ENCODE measurements at places on chromosomes 6 and 20.

DNA sequence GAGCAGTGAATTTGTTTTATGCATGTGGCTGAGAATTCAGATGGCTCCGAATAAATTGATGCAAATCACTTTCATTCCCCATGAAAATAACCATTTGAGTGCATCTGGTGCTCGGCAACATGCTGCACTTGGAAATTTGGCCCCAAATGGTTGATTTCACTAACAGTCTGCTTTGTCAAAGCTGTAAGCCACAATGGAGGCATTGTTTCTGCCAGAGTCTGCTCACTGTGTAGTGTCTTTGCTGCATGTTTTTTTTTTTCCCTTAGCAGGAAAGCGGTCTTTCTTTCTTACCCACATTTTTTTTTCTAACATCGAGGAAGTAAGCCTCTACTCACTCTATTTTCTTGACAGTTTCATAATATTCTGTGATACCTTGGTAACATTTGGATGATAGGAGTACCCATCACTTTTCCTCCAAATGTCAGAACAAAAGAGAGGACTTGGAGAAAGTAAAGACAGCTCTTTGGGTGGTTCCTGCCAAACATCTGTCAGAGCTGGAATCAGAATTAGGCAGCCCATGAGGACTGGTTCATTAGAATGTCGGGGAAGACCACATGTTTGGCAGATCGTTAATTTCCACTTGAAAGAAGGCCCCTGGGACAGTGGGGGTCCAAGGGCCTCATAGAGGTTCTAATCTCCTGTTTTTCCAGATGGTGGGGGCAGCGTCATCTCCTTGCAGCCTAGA, 149.5 kb downstream of the DOK5 start:
- DNase-seq: no peak

DNA sequence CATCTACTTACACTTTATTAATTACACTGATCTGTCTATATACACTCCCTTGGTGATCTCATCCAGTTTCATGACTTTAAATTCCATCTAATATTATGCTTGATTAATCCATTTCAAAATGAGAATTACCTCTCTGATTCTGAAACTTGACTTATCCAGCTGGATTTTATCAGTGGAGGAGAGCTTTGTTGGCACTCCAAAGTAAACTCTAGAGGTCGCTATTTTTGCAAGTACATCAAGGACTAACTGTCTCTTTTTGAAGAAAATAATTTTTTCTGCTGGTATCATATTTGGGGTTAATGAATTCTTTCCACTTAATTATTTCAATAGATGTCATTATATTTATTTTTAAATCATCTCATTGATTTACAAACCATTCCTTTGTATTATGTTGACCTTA, 630.3 kb upstream of the MAN1A1 start:
- no peak for DNase-seq

- DNase-seq: no peak
Observed at GRCh38 chr20:53124803-53125202, 152.6 kb downstream of the TSHZ2 start.

- DNase-seq: no peak
Observed at GRCh38 chr6:119250036-119250435, 99.5 kb downstream of the MAN1A1 start.

GRCh38 chr6:12165722-12166280, 124.4 kb upstream of the EDN1 start:
- no peak for DNase-seq

GRCh38 chr6:25219917-25220278, 59.3 kb upstream of the CARMIL1 start:
- DNase-seq: no peak

DNA sequence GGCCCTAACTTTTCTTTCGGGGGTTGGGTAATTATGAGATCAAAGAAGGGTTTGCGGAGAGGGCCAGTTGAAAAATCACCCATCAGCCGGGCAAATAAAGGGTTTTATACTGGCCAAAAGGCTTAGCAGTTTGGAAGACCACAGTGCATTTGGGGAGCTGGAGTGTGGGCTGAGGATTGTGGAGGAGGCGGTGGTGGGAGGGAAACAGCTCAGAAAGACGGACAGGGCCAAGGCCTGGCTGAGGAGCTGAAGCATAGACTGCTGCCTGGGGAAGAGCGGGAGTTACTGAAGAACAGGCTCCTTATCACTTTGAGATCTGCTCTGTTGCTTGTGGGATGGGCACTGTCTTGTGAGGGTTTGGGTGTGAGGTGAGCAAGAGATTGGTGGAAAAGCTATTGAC, 144.2 kb downstream of the CARMIL1 start:
- DNase-seq: no peak

DNA sequence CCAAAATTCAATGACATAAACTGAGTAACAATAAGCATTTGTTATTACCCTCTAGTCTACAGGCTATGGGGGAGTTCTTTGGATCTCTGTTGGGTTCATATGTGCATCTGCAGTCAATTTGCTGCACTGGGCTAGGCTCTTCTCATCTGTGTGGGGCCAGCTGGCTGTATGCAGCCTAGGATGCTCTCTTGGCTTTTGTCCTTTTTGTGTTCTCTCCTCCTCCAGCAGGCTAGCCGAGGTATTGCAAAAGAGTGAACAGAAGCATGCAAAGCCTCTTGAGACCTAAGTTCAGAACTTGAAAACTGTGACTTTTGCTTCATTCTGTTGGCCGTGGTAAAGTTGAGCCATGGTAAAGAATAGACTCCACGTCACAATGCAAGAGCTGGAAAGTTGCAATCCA, 62.8 kb upstream of the FOXO3 start:
- DNase-seq: no peak

DNA sequence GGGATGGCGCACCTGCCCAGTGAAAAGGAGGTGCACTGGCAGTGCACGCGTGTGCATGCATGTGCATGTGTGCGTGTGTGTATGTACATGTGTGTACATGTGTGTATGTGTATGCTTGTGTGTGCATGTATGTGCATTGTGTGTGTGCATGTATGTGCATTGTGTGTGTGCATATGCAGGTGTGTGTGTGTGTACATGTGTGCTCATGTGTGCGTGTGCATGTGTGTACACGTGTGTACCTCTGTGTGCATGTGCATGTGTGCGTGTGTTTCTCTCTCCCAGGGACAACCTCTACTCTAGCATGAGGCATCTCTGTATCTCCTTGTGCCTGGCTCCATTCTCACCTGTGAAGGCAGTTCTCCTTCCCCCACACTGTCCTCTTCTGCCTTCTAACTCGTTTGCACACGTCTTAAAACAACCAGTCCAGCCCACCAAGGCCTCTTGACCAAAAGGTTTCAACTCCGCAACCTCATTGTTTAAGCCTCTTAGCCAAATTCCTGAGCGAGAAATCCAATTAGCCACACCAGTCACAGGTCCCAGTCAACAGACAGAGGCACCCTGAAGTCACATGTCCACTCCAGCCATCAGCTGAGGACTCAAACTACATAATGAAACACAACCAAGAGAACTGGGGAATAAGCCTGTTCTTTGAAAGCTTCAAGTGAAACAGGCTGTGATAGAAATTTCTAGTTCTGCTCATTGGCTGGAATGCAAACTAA, 103.5 kb upstream of the PTPRT start:
- DNase-seq: no peak

- no peak for DNase-seq
Observed at GRCh38 chr6:39998126-39998525, 63.9 kb upstream of the MOCS1 start.

DNA sequence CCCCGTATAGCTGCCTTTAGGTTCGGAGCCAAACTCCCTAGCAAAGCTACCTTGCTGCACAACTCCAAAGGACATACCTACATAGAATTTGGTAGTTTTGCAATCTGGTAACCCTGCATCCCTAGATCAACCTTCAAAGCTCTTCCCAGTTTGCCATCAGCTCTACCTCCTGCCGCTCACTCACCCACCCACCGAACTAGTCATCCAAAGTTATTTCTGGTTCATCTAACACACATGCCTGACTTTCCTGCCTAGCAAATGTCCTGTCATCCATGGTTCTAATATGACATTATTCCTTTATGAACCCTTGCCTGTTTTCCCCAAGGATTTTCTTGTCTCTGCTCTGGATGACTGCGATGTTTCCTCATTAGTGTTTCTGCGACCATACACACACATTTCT, 21.6 kb downstream of the SPAG4 start:
- no peak for DNase-seq

- no peak for DNase-seq
Observed at GRCh38 chr20:41992481-41992880, 374.3 kb upstream of the CHD6 start.

GRCh38 chr6:152270301-152270925, 366.7 kb downstream of the SYNE1 start:
- DNase-seq: no peak

GRCh38 chr6:167462514-167463312, 137.8 kb downstream of the TTLL2 start:
- no peak for DNase-seq

DNA sequence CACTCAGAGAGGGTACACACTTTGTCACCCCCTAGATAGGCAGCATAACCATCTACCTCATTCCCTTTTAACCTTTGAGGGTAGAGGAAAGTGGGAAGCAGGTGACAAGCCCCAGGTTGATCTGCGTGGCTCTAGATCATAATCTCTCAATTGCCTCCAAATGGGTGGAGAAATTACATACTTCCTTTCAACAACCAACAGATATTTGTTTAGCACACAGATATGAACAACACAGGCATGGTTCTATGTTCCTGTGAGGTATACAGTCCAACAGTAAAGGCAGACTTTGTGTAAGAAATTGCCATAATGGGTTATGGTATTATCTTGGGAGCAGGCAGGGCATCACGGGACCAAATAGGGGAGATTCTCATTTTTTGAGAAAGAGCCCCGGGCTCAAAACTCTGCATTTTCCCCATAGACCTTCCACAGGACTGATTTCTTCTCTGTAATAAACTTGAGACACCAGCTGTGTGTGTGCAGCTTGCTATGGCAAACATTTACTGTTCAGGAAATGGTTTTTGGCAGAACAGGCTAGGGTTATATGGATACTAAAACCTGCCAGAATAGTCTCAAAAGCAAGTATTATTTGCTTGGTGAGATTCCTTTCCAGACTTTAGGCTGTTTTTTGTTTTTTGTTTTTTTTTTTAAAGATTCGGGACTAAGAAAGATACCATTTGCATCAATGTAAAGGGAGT, 126.2 kb downstream of the CD164 start:
- DNase-seq: no peak

DNA sequence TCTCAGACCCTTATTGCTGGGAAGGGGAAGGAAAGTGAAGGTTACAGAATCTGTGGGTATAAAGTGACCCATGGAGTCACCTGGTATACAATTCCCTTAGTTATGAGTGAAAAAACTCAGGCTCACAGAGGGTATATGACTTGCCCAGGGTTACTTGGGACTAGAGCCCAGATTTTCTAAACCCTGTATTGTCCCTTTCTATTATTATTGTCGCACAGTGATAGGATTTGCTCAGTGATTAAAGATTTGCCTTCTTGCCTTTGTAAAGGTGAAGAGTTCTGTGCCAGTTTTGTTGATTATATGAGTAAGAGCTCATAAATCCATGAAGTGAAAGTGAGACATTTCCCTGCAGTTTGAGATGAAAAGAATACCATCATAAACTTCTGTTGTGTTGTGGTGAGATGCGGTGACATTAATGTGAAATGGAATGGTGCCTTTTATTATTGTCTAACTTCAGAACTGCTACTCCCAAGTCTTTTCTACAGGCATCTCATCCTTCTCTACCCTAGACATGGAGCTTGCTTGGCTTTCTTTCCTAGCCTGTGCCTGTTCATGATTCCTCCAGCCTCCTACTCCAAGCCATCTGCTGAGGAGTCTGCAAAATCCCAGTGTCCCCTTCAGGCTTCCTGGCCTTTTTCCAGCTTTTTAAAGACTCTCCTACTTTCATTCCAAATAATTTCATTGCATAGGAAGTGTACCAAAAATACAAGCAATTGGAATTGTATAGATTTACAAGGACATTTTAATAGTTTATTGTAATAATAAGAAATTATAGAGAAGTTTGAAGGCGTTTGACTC, 33.5 kb upstream of the ADIG start:
- no peak for DNase-seq

- DNase-seq: no peak
Observed at GRCh38 chr6:7389162-7389450, 436 bp downstream of the CAGE1 start.

DNA sequence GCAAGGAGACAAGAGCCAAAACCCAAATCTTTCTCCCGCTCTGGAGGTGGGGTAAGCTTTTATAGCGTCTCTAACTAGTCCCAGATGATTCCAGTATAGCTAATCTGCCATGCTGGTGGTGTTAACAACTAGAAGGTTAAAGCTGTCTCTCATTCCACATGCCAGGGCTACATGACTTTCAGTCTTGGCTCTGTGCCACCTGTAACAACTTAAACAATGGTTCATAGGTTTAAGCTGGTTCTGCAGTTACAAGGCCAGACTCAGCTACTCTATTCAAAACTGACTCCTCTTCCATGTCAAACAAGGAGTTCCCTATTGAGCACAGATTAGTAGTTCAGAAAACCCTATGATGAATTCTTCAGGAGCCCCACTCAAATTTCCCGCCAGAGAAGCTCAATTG, 128.9 kb downstream of the ELOVL4 start:
- DNase-seq: no peak

DNA sequence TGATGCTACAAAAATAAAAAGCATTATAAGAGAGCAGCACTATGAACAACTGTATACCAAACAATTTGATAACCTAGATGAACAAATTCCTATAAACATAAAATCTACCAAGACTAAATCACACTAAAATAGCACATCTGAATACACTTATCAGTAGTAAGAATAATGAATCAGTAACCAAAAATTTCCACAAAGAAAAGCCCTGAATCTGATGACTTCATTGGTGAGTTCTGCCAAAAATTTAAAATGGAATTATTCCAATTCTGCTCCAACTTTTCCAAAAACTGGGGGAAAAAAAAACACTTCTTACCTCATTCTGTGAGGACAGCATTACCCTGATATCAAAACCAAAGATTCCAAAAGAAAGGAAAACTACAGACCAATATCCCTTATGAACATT, 206.2 kb downstream of the WDR27 start:
- no peak for DNase-seq

- DNase-seq: no peak
Observed at GRCh38 chr6:152952866-152953509, 29.9 kb downstream of the FBXO5 start.

- DNase-seq: no peak
Observed at GRCh38 chr6:117215353-117216090, 49.8 kb upstream of the VGLL2 start.

DNA sequence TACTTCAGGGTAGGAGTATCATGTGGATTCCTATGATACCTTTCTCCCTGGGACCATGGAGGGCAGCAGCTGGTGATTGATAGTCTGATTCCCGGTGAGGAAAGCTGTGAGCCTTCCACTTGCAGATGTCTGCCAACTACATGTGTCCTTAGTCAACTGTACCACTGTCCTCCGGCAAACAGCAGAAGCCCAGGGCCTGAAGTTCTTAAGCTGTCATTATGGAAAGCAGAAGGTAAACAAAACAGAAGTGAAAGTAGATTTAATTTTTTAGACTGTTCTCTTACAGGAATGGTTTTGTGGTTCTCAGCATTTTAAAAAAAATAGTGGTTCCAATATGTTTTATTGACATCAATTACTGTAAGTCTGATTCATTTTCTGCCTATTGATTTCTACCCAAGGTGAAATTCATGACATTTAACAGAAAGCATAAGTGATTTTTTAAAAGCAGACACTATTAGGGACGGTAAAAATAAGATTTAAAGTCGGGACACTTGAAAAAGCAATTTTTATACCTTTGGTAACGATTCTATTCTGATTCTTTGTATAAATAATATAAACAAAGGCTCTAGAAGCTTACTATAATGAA, 36.6 kb downstream of the PTPN1 start:
- no peak for DNase-seq

GRCh38 chr6:46893648-46894047, 28.1 kb downstream of the ADGRF5 start:
- no peak for DNase-seq

All from tibial nerve (tissue), 4 donors.